Kasumi-1 (cell line): ENCODE measurements at places on chromosomes 3 and 15.

GRCh38 chr3:112629425-112629824 is 11.5 kb downstream of the CCDC80 start:
- DNase-seq: peak; percentile 51

DNA sequence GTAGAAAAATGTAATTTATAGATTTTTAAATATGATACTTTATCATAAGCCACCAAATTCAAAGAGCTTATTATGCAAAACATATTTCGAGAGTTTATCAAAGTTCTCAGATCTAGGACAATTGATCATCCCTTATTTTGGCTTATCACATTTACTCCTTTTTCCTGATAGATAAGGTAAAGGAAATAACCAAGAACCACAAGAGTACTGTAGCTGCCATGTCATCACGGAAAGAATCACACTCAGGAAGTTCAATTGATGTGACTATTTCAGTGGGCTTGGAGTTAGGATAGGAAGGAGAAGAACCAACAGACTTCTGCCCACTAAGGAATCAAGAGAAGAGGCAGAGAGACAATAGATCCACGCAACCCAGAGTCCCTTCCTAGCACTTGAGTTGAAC is 142.7 kb upstream of the TMCO5A start:
- no peak for DNase-seq

DNA sequence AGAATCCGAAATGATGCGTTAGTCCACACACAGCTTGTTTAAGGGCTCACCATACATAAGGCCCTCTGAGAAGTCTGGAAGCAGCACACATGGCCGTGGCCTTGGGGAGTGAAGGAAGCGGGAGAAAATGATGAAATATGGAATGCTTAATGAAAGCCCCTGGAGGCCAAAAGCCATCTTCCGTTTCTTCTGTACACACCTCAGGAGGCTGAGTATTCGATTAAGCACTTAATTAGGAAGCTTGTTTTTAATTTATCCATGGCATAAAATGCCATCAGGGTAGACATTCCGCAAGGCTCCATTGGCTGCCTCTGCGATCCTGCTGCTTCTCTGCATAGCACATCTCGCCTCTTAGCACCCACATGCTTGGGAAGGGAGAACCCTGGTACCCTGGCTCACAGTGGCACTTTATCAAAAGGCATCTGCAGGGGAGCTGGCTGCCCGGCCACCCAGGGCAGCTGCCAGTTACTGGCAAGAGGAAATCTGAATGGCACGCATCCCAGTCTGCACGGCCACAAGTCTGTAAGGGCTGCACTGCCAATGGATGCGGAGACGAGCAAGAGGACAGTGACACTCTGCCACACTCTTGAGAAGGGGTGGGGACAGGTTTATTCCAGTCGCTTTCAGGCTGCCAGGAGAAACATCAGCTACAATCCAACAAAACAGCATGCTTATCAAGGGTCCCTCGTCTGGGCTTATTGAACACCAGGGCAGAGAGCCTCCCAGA is 356.2 kb downstream of the OCA2 start:
- DNase-seq: no peak

DNA sequence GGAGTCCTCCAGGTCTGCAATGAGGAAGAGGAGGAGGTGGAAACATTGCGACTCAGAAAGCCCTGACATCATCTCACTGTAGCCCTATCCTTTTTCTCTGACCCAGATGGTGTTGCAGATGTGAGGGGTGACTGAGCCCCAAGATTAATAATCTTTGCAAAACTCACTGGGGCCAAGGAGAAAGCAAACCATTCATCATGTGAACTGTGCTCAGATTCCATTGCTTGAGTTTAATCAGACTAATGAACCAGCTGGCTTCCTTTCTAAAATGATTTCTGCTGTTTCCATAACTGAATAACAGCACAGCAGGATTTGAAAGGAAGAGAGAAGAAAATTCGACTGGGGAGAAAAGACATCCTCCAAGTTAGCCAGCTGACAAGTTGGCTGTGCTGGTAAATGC is 13.4 kb upstream of the DGKG start:
- DNase-seq: no peak

DNA sequence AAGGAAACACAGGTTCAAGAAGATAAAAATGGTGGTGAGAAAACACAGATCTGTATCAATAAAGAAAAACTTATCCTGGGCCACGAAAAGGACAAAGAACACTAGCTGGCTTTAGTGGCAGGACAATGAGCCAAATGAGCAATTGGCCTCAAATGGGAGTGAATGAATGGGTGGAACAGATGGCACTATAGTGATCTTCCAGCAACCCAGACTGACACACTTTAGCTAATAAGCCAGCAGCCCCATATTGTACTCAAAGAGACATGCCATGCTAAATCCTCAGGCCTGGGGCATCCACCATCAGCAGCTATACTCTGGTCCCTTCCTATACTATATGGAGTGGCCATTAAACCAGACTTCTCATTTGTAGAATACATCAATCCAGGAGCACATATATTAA is 60.0 kb upstream of the GADL1 start:
- no peak for DNase-seq

DNA sequence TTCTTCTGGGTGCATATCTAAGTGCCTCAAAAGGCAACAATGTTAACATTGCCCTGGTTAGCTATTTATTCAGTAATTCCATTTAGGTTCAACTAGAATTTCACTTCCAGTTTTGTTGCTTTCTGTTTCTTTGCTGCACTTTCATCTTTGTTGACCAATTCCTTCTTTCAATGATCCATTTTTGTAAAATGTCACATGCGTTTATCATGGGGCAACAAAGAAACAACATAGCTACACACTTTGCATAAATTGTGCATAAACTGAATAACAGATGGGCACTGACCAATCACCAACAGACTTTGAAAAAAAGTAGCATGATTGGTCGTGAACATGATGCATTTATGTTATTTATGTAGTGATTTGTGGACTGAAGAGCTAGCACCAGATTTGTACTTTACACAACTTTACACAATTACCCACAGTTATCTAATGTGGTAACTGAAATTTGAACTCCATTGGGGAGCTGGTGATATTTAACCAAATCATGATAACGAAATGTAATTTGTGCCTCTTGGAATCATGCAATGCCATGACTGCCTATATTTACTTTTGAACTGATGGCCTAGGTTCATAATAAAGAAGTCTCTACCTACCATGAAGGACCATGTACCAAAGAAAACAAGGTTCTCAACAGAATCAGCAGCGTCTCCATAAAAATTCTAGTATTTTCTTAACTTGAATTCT is 7.1 kb upstream of the CPOX start:
- DNase-seq: no peak

DNA sequence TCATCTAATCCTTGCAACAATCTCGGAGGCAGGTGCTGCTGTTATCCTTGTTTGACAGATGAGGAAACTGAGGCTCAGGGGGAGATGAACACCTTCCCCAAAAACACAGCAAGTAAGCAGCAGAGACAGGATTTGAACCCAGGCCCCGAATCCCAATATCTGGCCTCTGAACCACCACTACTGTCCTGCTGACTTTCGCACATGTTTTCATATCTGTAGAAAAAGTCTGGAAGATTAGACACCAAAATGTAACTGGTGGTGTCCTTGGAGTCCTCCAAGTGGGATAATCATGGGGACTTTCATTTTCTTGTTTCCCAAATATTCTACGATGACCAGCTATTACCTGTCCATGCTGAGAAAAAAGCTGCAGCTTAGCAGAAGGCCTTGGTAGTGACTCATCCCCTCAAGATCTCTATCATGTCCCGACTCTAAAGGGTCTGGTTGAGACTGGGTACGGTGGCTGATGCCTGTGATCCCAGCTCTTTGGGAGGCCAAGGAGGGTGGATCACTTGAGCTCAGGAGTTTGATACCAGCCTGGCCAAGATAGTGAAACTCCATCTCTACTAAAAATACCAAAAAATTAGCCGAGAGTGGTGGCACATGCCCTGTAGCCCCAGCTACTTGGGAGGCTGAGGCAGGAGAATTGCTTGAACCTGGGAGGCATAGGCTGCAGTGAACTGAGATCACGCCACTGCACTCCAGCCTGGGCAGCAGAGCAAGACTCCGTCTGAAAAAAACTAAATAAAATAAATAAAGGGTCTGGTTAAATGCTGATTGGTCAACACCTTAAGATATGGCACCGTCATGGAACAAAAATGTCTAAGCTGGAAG is 8.6 kb downstream of the IRAK2 start:
- no peak for DNase-seq

DNA sequence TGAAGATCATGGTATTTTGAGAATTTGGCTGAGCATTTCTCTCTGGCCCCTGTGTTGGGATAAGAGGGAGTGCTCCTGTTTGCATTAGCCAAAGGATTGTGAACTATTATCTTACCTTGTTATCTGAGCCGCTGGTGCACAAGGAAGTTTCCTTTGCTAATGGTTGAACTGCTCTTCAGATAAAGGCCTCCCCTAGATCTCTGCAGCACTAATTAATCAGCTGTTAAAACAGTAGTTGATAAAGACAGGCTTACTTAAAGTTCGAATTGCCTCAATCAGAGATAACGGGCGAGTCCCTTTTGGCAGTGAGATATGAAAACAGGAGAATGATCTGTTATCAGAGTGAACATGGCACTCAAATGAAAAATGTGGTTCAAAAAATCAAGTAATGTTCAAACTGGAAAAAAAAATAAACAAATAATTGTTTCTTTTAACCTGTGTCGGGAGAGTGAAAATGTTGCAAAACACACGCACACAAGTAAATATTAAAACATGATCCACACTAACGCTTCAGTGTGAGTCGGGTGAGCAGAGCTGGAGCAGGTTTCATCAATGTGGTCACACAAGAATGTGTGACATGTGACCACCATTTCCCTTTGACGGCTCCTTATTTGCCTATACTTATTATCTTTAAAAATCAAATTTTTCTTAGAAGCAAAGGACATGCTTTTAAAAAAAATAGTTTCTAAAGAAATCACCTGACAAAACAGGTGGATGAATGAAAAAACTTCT is 469.1 kb downstream of the SOX2 start:
- no peak for DNase-seq

GRCh38 chr3:129277829-129278271 is 820 bp upstream of the HMCES start:
- DNase-seq: no peak
